ENCODE measurements at places on chromosomes 4 and X. TPM values are rescaled to one million over a fixed set of nuclear protein-coding genes. Genes with fewer than 3 reads are reported as not detected.

GRCh38 chr4:168917138-168917779 lies 92.8 kb downstream of the CBR4 start:
- DNase-seq: no peak

DNA sequence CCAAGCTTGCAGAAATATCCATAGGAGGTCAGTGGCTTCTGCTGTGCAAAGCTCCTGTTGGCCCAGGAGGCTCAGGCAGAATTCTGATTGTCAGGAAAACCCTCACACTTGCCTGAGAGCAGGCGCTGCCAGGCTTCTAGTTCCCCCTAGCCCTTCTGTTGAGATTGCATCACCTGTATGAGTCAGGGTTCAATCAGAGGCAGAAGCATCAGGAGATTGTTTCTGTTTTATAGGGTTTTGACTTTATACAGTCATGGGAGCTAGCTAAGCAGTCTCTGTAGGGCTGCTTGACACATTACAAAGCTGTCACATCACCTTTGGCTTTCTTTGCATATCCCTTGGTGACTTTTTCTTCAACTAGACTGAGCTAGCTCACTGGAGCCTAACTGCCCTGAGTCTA lies 27.8 kb downstream of the DIPK2B start:
- no peak for DNase-seq

GRCh38 chrX:85017721-85018120 lies 14.0 kb downstream of the APOOL start:
- no peak for DNase-seq

- DNase-seq: no peak
These were observed 88.1 kb upstream of the MAB21L2 start for GRCh38 chr4:150493851-150494250.

DNA sequence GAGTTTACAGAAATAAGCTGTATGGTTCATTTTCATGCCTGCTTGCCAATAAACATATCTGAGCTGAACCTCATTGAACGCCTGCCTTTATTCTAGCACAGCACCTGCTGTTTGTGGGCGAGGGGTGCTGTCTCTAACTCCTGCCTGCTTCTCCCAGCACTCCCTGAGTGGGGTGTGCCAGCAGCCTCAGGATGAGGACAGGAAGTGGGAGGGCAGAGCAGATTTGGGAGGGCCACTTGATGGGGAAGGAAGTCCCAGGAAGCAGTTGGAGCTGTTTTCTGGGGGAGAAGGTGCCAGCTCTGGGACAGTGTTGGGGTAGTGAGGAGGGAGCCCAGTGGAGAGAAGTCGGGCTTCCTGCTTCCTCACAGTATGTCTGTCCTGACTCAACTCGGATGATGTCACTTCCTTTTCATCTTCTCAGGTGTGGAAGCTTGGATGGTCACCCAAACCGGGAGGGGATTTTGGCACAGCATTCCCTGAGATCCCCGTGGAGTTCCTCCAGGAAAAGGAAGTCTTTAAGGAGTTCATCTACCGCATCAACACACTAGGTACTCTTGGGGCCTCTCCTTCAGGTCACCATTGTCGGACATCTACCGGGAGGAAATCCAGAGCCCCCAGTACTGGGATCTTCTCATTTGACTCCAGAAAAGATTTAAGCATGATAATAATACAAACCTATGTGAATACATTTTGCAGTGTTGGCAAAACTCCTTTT lies 29.0 kb upstream of the MSANTD1 start:
- DNase-seq: no peak

Gene ADH7
- total RNA-seq: not detected

DNA sequence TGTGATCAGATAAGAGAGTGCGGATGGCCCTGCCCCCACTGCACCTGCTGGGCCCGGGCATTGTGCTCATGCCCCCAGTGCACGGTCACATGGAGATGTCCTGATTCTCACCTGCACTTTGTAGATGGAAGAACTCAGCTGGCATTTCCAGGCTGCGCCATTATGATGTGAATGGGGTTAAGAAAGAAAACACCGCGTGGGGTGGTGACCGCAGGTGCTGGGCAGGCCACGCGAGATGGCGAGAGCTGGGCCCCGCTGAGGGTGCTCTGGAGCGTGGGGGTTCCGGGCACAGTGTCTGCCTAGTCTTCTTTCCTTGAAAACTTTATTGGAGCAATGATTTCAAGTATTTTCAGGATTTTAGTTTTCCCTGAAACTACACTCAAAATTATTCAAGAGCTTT lies 17.8 kb upstream of the HGFAC start:
- DNase-seq: no peak

GRCh38 chr4:80268081-80268823 lies 1.8 kb downstream of the FGF5 start:
- DNase-seq: no peak

GRCh38 chr4:7206911-7207567 lies 14.7 kb downstream of the SORCS2 start:
- DNase-seq: no peak

DNA sequence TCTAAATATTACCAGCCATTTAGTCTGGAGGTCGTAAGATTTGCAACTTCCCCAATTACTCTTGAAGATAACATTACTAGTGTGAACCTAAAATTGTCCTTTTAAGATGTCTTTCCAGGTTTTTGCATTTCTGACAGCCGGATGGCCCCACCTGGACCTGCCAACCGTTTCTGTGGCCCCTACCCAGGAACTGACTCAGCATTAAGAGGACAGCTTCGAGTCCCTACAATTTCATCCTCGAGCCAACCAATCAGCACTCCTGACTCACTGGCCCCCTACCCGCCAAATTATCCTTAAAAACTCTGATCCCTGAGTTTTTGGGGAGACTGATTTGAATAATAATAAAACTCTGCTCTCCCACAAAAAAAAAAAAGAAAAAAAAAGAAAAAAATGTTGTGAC lies 112.0 kb downstream of the SCLT1 start:
- DNase-seq: no peak

Gene TLR8
- 10.9 TPM for total RNA-seq

- DNase-seq: no peak
These were observed 187.6 kb downstream of the MAML3 start for GRCh38 chr4:139966383-139966782.

DNA sequence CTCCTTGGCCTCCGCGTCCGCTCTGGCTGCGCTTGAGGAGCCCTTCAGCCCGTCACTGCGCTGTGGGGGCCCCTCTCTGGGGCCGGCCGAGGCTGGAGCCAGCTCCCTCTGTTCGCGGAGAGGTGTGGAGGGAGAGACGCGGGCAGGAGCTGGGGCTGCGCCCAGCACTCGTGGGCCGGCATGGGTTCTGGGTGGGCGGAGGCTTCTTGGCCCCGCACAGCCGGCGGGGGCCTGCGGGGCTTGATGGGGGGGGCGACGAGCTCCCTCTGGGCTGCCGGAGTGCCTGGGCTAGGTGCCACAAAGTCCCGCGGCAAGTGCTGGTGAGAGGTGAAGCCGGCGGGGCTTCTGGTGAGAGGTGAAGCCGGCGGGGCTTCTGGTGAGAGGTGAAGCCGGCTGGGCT lies 61.9 kb downstream of the ANKRD50 start:
- DNase-seq: no peak

DNA sequence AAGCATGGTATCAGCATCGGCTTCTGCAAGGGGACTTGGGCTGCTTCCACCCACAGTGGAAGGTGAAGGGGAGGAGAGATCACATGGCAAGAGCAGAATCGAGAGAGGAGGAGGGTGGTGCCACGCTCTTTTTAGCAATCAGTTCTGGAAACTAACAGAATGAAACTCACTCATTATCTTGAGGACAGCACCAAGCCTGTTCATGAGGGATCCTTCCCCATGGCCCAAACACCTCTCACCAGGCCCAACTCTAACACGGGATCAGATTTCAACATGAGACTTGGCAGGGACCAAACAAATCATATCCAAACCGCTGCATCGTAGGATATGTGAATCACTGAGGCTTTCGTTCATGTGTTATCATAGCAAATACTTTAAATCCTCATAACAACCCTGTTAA lies 125.5 kb downstream of the GPC3 start:
- DNase-seq: no peak

GRCh38 chrX:126064901-126065541 lies 101.1 kb downstream of the DCAF12L2 start:
- no peak for DNase-seq

GRCh38 chr4:154435895-154436294 lies 55.7 kb downstream of the DCHS2 start:
- DNase-seq: no peak

Gene SPANXB1
- not detected for total RNA-seq

All from omental fat pad (tissue), 4 donors.